ENCODE measurements at places on chromosomes 6 and 20.

DNA sequence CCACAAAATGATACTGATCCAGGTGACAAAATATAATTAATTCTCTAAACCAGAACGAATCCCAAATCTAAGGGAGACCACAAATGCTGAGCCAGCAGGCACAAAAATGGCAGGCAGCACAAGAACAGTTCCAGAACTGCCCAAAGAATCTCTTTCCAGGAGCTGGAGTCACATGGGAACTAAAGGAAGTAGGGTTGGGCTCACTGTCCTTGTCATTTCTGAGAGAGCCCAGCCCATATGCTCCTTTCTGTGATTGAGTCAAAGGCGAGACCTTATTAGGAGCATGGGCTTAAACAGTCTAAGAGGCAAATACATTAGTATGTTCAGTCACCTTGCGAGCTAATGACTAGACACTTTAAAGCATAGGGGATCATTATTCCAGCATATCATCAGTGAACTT is 327.6 kb upstream of the ARID1B start:
- no peak for DNase-seq

DNA sequence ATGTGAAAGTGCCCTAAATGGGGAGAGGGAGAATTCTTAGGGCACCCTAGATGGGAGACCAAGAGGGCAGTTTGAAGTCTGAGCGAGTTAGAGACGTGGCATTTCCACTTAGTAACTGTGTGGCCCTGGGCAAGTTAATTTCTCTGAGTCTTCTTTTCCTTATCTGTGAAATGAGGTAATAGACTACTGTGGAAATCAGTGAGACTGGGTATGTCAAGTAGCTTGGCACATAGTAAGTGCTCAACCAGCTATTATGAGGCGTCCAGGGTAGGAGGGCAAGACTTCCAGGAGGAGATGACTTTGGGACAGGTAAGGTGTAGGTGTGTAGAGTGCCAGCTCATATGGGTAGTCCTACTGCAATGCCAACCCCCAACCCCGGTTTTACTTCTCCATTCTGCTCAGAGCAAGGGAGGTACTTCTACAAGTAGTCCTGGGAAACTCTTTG is 770 bp downstream of the KIF3B start:
- DNase-seq, result peak; percentile 3

GRCh38 chr6:147262946-147263345 is 58.7 kb downstream of the STXBP5 start:
- no peak for DNase-seq

DNA sequence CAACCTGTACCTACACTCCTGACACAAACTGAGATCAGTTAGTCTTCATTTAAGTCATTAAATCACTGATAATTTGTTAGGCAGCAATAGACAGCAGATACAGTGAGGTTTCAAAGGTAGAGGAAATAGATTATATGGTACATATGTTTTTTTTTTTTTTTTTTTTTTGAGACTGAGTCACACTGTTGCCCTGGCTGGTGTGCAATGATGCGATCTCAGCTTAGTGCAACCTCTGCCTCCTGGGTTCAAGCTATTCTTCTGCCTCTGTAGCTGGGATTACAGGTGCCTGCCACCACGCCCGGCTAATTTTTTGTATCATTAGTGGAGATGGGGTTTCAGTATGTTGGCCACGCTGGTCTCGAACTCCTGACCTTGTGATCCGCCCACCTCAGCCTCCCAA is 38.2 kb upstream of the KIF13A start:
- DNase-seq, result no peak

DNA sequence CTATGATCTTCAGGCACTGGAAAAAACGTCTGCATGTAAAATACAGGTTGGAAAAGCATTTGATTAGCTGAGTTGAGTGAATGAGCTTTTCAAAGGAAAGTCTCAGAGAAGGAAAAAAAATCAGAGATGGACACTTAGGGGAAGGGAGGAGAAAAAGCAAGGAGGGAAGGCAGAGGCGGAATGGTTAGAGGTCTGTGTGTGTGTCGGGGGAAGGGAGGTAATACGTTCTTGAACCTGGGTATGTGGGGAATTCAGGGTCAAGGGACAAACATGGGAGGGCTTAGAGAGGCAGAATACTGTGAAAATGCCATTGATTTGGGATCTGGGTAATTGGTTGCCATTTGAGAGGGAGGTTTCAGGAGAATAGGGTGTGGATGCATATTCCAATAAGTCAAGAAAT is 5.1 kb downstream of the PRRT1 start:
- no peak for DNase-seq

- no peak for DNase-seq
Observed at GRCh38 chr6:47047479-47048407, 5.6 kb upstream of the ADGRF1 start.

DNA sequence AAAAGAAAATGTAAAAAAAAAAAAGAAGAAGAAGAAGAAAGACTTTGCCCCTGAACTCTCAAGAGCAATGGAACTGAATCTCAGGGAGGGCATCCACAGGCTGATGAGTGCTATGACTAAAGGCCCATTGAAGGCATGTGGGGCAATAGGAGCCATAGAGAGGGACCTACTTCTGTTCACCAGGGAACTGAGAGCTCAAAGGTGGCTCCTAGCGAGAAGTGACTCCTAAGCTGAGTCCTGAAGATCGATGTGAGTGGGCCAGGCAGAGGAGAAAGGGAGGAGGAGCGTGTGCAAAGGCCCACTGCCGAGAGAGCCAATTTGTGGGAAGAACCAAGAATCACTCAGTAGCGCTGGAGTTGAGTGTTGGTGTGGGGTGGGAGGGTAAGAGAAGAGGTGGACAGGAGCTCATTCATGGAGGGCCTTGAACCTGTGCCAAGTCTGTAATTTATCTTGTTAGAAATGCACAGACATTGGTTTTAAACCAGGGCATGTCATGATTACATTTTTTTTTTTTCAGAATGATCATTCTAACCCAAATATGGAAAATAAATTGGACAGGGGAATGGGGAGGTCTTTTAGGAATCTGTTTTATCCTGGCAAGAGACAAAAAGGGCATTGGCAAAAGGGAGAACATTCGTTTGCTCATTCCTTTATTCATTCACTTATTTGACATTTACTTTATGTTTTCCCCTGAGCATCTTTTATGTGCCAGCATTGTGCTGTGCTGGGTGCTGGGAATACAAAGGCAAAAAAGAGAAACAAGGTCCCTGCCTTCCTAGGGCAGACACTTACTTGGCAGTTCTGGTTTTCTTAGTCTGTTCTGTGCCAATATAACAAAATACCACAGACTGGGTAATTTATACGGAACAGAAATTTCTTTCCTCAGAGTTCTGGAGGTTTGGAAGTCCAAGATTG is 67.4 kb upstream of the DSP start:
- no peak for DNase-seq

DNA sequence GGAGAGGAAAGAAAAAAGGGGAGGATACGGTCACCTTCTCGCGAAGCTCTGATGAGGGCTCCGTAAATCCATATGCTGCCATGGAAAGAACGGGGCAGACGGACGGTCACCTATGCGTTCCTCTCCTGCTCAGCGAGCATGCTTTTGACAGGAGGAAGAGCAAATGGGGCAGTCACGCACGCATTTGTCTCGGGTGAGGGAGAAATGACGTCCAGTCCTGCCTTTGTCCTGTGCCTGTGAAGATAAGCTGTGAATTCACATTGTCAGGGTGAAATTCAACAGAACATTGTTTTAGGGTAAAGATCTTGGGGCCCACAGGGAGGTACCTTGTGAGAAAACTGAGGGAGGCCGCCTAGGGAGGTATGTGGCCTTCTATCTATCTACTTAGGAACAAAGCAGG is 83.8 kb downstream of the IRF4 start:
- DNase-seq, result no peak

- DNase-seq, result no peak
Observed at GRCh38 chr6:28537065-28537464, 11.4 kb downstream of the GPX5 start.

GRCh38 chr6:167000759-167001158 is 1.6 kb downstream of the CEP43 start:
- DNase-seq, result no peak

DNA sequence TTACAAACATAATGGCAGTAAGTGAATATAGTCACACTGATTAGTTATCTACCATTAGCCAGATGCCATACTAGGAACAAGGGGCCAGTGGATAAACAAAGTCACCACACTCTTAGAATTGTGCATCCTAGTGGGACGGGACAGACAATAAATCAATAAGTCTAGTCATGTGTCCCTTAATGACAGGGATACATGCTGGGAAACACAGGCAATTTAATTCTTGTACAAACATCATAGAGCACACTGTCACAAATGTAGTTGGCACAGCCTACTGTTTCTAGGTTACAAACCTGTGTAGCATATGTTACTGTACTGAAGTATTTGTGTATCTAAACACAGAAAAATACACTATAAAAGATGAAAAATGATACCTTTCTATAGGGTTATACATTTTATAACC is 123.0 kb upstream of the FAM184A start:
- DNase-seq, result no peak

- DNase-seq, result no peak
Observed at GRCh38 chr6:168137024-168137423, 58.0 kb upstream of the FRMD1 start.

- no peak for DNase-seq
Observed at GRCh38 chr6:152636609-152637295, 410 bp downstream of the SYNE1 start.

DNA sequence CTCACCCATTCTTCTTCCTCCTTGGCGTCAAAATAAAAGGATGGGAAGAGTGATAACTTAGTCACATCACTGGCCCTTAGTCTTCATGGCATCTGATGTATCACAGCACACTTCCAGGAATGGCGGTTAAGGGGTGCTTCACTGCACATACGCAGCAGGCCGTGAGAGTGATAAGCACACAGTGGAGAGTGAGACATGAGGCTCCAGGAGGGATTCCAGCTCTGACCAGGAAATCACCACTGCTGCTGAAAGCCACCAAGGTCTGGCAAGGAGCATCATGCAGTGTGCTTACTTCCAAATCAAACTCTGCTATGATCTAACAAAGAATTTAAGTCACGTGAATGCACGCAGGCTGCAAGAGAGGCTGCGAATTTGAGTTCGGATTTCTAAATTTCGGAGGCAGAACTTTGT is 62.4 kb downstream of the ARID1B start:
- DNase-seq, result no peak

GRCh38 chr6:33407132-33407718 is 3.6 kb upstream of the PHF1 start:
- DNase-seq, result no peak

DNA sequence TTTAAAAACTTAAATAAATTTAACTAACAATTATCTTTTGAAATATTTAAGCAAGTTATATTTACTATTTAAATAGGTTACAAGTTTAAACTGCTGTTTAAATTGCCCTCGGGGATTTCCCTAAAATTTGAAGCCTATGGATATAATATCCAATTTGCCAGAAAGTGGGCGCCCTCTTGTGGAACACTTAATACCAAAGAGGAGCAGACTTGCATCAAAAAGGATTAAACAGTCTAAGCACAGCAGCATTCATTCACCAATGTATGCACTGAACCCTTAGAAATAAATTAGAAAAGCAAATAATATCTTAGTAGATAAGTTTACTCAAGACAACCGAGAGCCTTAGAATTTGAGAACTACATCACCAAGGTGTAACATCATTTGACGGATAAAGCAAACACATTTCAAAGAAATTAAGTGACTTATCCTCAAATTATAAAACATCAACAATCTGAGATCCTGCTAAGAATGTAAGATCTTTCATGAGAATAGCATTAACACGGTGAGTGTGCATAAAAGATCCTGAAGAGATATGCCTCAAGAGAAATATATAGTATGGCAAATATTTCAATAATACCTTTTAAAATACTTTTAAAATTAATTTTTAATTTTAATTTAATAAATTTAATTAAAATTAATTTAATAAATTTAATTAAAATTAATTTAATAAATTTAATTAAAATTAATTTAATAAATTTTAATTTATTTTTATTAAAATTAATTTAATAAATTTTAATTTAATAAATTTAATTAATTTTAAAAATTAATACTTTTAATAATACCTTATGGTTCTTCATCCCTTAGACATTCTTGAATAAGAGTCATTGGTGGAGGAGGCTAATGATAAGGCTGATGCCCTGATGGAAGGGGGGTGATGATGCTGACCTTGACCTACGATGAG is 11.5 kb upstream of the MEP1A start:
- DNase-seq, result no peak

- no peak for DNase-seq
Observed at GRCh38 chr6:15475872-15476271, 187.0 kb downstream of the DTNBP1 start.

- DNase-seq, result no peak
Observed at GRCh38 chr20:37907677-37908401, 4.9 kb downstream of the VSTM2L start.

- DNase-seq, result no peak
Observed at GRCh38 chr6:56962441-56962840, 7.5 kb downstream of the BEND6 start.

GRCh38 chr6:81896525-81897503 is 144.3 kb upstream of the TENT5A start:
- no peak for DNase-seq

GRCh38 chr6:117481926-117482239 is 591 bp upstream of the DCBLD1 start:
- no peak for DNase-seq

GRCh38 chr6:117352466-117353081 is 73.2 kb downstream of the ROS1 start:
- DNase-seq, result no peak

- DNase-seq, result no peak
Observed at GRCh38 chr6:162591517-162591916, 136.0 kb downstream of the PRKN start.

All from activated CD4-positive, alpha-beta T cell treated with anti-CD3 and anti-CD28 coated beads, Interleukin-2, amount 50 U/mL, for 4 hours (primary cell).